ENCODE measurements at places on chromosomes 3 and 15.

- no peak for DNase-seq
Observed at GRCh38 chr3:195754141-195754540, 33.4 kb downstream of the MUC20 start.

- DNase-seq: no peak
Observed at GRCh38 chr15:40275523-40275922, 7.3 kb downstream of the ANKRD63 start.

DNA sequence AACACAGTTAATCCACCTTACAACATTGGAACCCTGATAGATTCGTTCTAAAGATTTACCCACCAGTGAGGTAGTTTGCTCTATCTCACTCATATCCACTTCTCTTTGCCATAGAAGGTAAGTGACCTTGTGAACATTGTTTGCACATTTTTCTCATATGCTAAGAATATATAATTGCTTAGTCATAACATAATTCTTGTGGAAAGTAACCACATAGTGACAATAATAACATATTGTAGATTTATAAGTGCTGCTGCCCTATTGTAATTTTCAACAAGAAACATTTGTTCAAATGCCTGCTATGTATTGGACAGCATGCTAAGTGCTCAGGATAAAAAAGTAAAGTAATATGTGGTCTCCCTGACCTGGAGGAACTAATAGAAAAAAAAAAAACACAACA lies 554.2 kb upstream of the KCNMB2 start:
- DNase-seq: no peak

DNA sequence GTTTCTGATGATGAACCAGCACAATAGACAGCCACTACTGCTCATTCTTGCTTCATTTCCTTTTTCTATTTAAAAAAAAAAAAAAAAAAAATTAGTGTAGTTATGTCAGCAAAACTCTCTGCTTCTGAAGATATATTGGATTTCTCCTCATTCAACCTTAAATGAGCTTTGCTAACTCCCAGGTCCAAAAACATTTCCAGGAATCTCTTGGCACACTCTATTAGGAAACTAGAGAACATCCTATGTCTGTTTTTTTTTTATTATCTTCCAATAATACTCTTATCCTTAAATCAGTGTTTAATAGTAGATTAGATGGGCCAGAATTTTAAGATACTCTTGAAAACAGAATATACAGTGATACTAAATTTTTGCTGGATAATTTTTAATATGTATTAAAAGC lies 398.0 kb downstream of the NAALADL2 start:
- no peak for DNase-seq

DNA sequence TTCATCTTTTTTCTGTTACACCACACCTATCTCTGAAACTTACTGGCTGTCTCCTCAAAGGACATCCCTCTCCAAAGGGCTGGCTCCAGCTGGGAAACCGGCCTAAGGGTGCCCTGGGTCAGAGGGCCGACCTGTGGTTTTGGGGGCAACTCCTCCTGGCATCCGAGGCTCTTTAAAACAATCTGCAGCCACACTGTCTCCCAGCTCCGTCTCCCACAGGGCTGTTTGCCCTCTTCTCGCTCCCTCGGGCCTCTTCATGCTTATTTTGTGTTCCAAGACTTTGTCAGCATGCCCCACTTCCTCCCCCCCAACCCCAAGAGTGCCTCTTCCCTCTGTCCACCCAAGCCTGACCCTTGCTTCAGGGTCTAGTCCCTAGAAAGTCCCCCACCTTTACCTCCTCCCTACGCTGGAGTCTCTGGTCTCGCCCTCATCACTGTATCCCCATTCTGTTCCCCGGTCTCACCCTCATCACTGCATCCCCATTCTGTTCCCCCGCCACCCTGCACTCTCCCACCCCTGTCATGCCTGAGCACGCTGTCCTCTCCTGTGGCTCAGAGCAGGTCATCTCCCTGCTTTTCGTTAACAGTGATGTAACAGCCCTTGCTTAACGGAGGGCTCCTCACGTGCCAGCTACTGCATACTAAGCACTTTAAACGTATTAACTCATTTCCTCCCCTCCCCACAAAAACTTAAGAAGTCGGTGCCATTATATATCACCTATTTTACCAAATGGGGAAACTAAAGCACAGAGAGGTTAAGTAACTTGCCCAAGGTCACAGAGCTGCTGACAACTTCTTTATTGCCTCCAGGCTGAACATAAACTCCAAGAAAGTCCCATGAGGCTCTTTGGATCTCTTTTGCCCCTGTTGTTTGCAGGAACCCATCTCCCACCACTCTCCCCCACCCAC lies 1.1 kb upstream of the CSK start:
- DNase-seq: no peak

- no peak for DNase-seq
Observed at GRCh38 chr15:52220937-52221660, 29.9 kb upstream of the GNB5 start.

DNA sequence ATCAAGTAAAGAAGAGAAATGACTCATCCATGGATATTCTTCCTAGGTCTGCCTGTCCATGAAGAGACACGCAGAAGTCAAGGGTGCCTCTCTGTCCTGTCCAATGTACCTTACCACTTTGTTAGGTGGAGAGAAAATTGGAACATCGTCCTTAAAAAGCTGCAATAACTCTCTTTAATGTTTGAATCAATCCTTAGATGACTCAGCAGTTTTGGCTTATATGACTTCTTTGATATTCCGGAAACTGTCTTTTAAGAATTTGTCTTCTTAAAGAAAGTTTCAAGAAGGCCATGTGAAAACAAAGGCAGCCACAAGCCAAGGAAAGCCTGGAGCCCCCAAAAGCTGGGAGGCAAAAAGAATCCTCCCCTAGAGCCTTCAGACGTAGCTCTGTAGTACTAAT lies 49.2 kb downstream of the MRPL3 start:
- no peak for DNase-seq

GRCh38 chr15:63041974-63042876 lies at the start of gene TPM1:
TSS of gene TPM1 (plus strand) at chr15:63042747. CDS start at chr15:63042830, 83 bp downstream.
- no peak for DNase-seq

DNA sequence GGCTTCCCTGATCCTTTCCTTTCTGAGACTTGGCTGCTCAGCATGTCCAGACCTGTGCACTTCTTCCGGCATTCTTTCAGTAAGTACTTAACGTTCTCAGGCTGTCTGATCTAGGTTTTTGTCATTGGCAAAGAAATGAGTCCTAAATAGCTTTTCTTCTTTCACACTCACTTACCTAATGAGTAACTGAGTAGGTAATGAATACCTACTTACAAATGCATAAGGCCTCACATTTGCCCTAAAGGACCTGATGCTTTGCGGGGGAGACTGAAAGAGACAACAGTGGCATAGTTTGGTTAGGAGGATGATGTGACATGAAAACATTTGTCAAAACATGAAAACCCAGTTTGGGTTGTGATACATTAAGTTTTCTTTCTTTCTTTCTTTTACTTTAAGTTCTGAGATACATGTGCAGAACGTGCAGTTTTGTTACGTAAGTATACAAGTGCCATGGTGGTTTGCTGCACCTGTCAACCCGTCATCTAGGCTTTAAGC lies 516.7 kb upstream of the CFAP20DC start:
- DNase-seq: no peak

DNA sequence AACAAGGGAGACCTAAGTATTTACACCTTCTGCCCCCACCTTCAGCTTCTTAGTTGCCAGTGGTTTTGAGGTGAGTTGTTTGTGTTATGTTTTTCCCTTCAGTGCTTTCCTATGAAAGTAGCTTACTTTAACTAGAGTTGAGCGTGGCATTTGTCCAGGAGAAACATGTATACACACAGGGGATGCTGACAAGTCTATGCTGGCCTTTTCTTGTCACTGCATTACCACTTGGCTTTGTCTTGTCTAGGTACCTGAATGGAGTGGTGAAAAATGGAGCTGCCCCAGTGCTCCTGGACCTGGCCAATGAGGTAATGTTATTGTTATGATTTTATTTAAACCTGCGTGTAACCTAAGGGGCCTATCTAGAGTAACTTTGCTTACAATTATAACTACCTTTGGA lies 74.4 kb downstream of the CDIN1 start:
- DNase-seq: no peak

DNA sequence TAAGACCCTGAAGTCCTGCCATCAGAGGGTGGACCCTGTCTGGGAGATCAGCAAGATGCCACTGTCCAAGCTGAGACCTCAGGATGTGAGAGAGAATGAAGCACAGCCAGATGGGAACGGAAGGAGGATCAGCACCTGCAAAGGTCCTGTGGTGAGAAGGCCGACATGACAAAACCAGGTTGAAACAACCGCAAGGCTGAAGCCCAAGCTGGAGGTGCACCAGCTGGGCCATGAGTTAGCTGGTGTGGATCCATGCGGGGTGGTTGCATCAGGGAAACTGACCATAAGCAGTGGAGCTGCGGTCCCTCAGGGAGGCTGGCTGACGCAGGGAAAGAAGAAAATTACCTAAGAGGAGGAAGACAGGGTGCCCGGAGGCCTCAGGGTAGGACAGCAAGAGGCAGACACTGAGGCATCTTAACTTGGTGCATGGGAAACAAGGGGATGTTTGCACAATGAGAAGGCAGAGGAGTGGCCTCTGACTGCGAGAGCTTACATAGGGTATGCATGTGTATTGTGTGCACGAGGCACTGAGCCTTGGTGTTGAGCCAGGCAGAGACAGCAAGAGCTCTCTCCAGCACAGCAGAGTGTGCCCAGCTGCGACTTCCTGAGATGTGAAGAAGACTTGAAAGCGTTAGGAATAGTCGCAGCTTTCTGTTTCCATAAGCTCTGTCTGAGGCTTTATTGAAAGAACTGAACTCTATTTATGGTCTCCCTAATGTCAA lies 497.7 kb downstream of the OCA2 start:
- no peak for DNase-seq

DNA sequence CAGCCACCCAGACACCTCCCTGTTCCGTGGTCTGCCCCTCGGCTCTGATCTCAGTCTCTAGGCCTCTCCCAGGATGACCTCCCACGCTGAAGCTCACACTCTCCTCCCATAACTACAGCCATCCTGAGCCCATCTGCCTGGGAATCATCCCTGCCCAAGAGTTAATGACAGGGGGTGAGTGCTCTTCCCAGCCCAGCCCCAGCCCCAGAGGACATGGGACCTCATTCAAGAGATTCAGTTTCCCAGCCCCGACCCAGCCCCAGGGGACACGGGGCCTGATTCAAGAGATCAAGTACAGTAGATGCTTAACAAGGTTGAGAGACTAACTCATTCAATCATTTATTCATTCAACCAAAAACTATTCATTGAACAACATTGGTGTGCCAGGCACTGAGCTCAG lies 272.0 kb downstream of the XXYLT1 start:
- no peak for DNase-seq

DNA sequence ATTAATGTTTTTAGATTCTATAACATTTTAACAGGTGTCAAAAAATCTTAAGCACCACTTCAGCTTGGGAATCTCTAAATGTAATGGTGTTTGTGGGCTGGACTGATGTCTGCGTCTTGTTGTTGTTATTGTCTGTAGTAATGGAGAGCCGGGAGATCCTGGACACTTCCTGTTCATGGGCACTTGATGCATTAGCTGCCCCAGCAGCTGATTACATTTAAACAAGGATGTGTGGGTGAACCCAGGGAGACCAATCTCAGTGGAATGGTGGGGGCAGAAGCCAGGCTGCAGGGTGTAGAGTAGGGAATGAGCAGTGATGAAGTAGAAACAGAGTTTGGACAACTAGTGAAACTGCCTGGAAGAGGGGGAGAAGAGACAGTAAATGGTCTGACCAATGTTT lies 7.8 kb downstream of the CCR5AS start:
- DNase-seq: no peak

DNA sequence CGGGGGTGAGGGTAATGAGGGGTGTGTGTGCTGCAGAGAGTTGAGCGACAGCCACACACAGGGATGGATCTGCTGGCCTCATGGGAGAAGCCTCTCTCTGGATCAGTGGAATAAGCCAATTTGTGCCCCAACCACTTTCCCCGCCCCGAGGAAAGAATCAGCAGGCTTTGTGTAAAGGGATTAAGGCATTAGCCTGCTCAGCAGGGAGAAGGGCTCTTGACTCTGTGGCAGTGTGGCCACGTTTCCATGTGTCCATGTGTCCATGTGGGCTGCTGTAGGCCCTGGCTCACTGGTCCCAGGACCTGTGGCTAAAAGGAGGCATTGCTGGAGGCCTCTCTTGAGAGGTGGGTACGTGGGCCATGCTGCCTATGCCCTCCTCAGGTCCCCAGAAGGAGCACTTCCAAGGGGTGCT lies 104.7 kb downstream of the HMG20A start:
- no peak for DNase-seq

DNA sequence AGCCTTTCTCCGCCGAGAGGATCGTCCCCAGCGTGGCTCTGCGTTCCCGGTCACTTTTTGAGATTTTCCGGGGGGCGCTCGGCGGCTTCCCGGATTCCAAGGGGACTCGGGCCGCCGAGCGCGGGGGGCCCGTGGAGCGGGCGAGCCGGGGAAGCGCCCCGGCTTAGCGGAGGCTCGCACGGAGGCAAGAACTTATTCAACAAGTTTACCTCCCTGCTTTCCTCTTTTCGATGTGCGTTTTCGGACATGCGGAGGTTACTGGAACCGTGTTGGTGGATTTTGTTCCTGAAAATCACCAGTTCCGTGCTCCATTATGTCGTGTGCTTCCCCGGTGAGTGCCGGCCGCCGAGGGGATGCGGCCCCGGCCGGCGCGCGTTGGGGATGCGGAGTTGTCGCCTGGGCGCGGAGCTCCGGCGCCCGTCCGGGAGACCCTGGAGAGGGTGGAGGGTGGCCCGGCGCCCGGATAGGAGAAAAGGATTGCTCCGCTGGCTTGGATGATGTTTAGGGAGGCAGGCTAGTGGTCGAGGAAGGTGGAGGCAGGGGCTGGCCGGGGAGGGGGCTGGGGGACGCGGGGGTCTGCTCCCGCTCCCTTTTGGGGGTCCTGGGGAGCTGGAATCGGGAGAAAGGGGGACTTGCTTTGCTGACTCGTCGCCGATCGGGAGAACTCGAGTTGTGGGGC lies 810 bp downstream of the PTPRG start:
- DNase-seq: no peak

DNA sequence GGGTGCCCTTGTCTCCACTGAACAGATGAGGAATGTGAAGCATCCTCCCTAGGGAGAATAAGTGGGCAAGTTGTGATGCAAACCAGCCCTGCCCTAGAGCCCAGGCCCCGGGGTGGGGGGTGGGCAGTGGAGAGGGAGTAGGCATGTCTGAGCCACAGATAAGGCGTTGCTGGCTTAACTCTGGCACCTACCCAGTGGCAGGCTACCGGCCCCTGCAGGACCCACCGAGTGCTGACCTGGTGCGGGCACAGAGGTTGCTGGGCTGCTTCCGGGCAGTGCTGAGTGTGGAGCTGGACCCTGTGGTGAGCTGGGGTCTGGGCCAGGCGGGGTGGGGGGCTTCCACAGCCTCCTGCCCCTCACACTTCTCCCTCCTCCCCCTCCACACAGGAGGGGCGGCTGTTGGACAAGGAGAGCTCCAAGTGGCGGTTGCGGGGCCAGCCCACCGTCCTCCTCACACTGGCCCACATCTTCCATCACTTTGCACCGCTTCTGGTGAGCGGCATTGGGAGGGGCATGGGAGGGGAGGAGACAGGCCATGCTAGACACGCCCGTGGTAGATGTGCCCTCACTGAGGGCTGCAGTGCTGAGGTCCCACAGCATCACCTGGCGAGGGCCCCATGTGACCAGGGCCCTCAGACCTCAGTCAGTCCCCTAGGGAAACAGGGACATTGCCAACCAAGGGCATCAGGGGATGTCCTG lies 10.1 kb downstream of the RNF123 start:
- DNase-seq: no peak

- no peak for DNase-seq
Observed at GRCh38 chr15:40845511-40846284, 1.9 kb downstream of the SPINT1 start.

Measured in stimulated activated CD8-positive, alpha-beta memory T cell treated with anti-CD3 and anti-CD28 coated beads, Interleukin-2, amount 100 ng/mL, for 1 hour (primary cell).